Stimulated activated CD8-positive, alpha-beta memory T cell treated with anti-CD3 and anti-CD28 coated beads, Interleukin-7, amount 100 ng/mL, for 4 hours (primary cell): ENCODE measurements at places on chromosomes 7 and 10.

DNA sequence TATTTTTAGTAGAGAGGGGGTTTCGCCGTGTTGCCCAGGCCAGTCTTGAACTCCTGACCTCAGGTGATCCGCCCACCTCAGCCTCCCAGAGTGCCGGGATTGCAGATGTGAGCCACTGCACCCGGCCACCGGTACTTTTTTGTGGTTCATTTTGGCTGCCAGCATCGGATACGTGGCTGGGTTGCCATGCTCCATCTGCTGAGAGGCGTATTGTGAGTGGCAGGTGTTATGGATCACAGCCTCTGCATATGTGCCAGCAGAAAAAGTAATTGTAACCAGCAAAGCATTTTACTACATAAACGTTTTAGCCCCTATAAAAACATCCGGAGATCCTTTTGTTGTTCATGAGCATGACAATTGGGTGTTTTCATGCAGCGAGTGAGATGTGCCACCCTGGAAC, 7.1 kb downstream of the FOXK1 start:
- no peak for DNase-seq

GRCh38 chr7:79590391-79590790, 136.9 kb upstream of the MAGI2 start:
- no peak for DNase-seq

GRCh38 chr7:38550836-38551235, 80.3 kb downstream of the AMPH start:
- no peak for DNase-seq

DNA sequence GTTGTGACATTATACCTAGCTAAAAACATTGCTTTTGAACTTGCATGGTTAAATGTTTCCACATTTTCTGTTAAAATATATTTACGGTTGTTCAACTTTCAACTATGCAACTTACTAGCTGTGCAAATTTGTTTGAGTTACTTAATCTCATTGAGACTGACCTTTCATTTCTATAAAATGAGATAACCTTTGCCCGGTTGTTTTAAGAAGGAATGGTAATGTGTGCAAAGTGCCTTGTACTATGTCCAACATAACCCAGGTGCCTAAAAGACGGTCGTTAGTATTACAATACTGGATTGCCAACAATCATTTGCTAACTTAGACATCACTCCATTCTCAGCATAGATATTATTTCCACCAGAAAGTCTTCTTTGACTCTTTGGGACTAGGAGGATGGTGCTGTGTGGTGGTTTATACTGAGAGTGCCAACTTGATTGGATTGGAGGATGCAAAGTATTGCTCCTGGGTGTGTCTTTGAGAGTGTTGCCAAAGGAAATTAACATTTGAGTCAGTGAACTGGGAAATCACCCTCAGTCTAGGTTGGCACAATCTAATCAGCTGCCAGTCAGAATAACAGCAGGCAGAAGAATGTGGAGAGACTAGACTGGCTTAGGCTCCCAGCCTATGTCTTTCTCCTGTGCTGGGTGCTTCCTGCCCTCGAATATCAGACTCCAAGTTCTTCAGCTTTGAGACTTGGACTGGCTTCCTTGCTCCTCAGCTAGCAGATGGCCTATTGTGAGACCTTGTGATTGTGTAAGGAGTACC, 85.2 kb upstream of the PDSS1 start:
- no peak for DNase-seq

- no peak for DNase-seq
Measured at GRCh38 chr7:22990588-22990949, 23.4 kb downstream of the HYCC1 start.

- no peak for DNase-seq
Measured at GRCh38 chr7:50978633-50979215, 196.0 kb upstream of the GRB10 start.

GRCh38 chr10:15150563-15150962, 17.9 kb downstream of the NMT2 start:
- no peak for DNase-seq

- no peak for DNase-seq
Measured at GRCh38 chr10:124063750-124064603, 29.4 kb downstream of the CHST15 start.

- no peak for DNase-seq
Measured at GRCh38 chr10:126609566-126609965, 60.9 kb downstream of the C10orf90 start.

DNA sequence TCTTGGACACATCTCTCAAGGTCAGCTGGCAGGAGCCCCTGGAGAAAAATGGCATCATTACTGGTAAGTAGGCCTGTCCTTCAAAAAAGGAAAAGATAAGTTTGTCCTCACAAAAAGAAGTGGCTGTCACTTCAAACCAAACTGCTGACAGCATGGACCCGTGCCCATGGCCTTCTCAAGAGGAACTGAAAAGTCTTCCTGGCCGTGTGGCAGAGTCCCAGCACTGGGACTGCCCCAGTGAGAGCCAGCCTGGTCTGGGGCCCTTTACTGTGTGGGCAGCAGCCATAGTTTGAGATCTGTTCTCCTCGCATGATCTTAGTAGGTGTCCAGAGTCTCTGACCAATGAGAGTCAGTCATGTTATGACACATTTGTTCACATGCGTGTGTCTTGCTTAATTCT, 614.2 kb upstream of the FOXK1 start:
- no peak for DNase-seq
